Activated T-cell treated with anti-CD3 and anti-CD28 coated beads for 1 hour (primary cell): ENCODE measurements at places on chromosomes 2 and 18.

GRCh38 chr18:56890632-56891031 is 239.5 kb downstream of the WDR7 start:
- DNase-seq = no peak

DNA sequence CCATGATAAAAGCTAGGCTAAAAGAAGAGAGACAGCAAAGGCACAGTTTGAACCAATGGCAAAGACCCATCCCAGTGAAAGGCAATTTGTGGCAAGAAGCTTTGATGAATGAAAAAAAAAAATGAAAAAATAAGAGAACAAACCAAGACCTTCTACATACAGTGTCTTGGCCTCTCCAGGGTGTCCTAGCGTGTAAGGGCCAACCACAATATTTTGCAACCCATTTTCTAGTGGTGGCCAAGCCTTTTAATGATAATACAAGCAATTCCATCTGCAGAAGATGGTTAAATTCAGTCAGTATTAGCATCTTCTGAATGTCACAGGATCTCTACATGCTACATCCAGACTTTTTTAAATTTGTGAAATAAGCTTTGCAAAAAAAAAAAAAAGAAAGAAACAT is 270.4 kb downstream of the LRATD1 start:
- no peak for DNase-seq

DNA sequence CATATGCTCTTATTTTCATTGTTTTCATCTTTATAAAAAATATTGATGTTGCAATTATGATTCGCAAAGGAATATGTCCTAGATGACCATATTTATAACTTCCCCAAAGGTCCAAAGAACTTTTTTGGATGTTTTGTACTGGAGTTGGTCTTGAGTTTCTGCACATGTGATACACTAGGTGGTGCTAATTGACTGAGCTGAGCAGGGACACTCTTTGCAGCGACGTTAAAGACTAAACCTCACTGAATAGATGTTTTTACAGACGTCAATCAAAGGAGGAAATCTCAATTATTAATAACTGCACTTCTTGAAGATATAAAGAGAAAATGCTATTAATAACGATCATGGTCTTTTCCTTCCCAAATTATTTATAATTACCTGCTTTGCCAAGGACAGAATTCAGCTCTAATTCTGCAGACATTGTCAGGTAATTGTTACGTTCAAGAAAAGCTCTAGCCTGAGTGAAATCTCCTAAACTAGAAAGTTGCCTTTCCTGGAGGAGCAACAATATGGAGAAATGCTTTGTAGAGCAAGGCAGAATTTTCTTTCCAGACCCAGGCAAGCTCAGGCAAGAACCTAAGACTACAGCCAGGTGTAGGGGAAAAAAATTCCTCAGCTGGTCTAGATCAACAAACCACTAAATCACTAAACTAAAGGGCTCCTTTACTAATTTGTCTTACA is 119.3 kb upstream of the RBBP8 start:
- no peak for DNase-seq

DNA sequence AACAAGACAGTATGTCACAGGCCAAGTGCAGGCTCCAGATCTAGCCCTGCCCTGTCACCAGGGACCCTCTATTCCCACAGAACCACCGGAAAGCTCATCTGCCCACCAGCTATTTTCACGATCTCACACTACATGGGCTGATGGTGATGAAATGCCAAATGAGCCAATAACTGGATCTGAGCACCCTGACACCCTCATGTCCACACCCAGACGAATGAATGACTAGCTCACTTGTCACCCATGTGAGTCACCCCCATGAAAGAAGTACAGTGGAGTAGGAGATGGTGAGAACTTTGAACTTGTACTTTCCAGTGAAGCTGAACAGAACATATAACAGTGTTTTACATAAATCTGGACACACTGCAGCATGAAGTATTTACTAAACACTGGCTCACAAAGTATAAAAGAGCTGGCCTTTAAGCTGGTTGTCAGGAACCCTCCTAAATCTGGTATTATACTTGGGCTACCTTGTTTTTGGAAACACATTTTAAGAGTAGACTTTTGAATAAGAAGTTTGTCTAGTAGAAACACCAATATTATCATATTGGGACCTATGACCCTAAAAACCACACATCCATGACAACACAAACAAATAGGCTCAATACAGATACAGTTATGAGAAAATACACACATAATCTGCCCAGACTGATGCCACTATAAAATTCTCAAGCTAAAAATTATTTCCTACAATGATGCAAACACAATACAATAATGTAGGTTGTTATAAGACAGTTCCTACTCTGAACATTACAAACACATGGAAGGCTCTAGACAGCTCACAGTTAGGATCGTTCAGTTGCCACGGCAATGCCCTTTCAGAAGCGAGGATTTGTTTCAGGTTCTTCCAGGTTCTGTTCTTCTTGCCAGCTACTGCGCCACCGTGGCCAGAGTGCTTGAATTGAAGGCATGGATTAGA is 19.0 kb downstream of the INO80C start:
- no peak for DNase-seq

DNA sequence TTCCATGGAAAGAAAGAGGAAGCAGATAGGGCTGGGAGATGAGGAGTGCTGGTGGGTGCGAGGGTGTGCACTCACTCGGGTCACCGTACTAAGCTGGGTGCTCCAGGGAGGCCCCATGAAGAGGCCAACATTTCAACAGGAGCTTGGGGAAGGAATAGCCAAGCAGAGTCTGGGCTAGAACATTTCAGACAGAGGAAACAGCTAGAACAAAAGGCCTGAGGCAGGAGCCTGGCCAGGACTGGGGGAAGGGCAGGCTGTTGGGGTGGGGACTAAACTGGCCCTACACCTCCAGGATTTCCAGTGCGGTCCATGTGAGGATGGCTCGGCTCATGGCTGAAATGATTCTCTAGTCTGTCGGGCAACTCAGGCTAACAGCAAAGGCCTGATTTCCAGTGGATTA is 90.8 kb downstream of the ZFP36L2 start:
- DNase-seq = no peak

DNA sequence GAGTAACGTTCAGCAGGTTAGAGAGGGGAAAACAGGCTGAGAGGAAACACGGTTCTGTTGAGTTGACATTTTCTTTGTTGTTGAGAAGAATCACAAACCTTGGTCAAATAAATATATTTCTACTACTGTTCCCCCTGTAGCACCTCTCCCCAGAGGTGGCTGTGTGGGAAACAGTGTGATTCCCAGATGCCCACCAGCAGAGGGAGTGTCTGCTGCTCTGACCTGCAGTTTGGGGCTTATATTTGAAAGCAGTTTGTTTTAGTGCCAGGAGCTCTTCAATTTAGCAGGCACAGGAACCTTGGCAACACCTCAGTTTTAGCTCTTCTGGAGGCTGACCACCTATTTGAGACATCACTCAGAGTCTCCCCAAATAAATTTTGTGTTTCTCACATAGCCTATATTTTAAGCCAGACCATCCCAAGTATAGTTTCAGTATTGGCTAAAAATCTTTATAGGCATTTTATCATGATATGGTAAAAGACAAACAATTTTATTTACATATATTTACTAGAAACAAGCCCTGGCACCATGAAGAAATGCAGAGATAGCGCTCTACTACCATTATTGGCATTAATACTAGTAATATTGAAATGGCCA is 75.7 kb downstream of the PIK3C3 start:
- no peak for DNase-seq

DNA sequence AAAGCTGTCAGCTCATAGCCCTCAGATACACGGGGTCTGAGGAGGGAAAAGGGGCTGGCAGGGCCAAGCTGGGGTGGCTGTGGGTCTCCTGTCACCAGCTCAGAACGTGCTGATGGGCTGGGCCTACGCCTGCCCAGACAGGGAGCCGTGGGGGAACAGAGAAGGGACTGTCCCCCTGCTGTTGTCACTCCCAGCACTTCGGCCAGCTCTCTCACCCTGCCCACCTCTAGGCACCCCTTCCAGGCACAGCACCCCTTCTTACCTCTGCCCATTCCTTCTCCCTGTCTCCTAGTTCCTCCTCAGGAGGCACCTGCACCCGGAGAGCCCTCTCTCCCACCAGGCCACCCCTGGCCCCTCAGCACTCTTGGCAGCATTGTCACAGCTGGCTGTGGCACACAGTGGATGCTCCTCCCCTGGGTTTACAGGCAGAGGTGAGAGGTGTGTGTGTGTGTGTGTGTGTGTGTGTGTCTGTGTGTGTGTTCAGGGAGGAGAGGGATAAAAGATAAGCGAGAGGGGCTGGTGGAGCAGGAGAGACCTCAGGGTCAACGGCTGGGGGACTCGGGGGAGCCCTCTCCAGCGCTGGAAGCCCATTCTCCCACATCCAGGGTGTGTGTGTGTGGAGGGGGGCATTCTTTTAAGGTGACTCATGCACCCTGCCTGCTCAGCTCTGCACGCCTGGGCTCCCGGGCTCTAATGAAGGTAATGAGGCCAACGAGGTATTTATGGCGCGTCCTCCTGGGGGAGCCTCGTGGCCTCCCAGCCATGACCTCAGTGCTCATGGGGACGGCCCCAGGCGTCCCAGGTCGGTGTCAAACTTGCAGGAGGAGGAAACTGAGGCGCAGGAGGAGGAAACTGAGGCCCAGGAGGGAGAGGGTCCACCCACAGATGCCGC is 66.1 kb upstream of the SMAD7 start:
- no peak for DNase-seq

- no peak for DNase-seq
These were observed 23.2 kb upstream of the CDKL4 start for GRCh38 chr2:39266916-39267434.

DNA sequence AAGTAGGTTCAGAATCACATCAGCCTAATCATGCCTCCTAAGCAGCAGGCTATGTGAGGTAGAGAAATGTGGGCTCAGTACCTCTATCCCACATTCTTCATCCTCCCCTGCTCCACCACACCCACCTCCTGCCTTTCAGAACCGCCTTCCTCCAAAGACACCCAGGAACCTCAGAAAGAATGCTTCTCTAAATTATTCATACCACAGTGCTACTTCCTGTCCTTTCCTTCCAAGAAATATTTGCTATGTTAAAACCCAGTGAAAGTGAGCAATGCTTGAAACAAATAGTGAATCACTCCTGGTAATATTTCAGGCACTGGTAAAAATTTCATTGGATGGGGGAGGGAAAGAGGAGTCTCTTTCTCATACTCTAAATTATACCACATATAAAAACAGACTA is 24.0 kb upstream of the CREB1 start:
- DNase-seq = no peak

GRCh38 chr18:54957996-54958395 is 1.3 kb downstream of the CCDC68 start:
- DNase-seq = no peak

GRCh38 chr18:12239431-12239830 is 14.7 kb upstream of the CIDEA start:
- no peak for DNase-seq

GRCh38 chr2:189312643-189313042 is 128.6 kb upstream of the WDR75 start:
- DNase-seq = no peak

DNA sequence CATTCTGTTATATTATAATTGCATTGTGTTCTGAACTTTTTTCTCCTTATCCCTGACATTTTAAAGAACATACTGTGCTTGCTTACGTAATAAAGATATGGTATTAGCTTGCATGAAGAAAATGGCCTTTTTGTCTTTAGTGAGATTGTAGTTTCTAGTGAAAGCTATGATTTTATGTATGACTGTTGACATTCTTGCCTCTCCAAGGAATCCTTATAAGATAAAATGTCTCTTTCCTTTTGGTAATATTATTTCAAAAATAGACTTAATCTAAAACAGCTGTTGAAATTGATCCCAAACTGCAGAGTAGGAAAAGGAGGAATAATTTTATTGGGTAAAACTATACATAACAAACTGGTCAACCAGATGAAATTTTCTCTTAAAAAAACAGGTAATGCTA is 40.8 kb upstream of the CCDC102B start:
- DNase-seq = no peak

DNA sequence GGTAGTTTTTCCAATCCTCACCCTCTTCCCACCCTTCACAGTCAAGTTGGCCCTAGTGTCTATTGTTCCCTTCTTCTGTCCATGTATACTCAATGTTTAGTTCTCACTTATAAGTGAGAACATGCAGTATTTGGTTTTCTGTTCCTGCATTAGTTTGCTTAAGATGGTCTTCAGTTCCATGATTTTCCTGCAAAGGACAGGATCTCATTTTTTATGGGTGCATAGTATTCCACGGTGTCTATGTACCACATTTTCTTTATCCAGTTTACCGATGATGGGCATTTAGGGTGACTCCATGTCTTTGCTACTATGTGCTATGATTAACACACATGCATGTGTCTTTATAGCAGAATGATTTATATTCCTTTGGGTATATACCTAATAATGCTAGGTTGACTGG is 104.4 kb downstream of the STRN start:
- DNase-seq = no peak

GRCh38 chr2:64234785-64235184 is 90.6 kb upstream of the PELI1 start:
- DNase-seq = no peak

GRCh38 chr2:179349670-179350303 is 85.2 kb upstream of the SESTD1 start:
- no peak for DNase-seq

GRCh38 chr2:197358931-197359330 is 48.4 kb upstream of the ANKRD44 start:
- no peak for DNase-seq

- DNase-seq = no peak
These were observed 26.0 kb downstream of the SOS1 start for GRCh38 chr2:39094717-39095363.

- DNase-seq = no peak
These were observed 174.6 kb downstream of the HAUS1 start for GRCh38 chr18:46278481-46279465.

- no peak for DNase-seq
These were observed 24.0 kb upstream of the MAP3K20 start for GRCh38 chr2:173051463-173052215.
